ENCODE measurements at places on chromosomes 3 and 15.
A peak's percentile ranks its signal among the peaks of the same experiment; 100 is the strongest.

GRCh38 chr3:195124378-195124992, 146.5 kb downstream of the XXYLT1 start:
- no peak for DNase-seq

DNA sequence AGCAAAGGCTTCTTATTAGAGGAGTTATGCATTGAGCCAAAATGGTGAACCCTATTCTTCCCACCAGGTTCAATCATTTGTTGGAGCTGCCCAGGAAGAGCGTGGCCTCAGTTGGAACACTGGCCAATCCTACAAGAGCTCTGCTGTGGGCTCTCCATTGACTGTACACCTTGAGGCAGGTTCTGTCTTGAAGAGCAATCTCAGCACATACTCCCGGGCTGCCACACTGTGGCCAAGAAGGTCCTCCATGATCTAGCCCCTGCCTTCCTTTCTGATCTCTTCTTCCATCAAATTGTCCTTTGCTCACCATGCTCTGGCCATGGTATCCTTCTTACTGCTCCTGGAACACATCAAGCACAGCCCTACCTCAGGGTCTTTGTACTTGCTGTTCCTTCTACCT, 5.7 kb upstream of the SUMF1 start:
- no peak for DNase-seq

DNA sequence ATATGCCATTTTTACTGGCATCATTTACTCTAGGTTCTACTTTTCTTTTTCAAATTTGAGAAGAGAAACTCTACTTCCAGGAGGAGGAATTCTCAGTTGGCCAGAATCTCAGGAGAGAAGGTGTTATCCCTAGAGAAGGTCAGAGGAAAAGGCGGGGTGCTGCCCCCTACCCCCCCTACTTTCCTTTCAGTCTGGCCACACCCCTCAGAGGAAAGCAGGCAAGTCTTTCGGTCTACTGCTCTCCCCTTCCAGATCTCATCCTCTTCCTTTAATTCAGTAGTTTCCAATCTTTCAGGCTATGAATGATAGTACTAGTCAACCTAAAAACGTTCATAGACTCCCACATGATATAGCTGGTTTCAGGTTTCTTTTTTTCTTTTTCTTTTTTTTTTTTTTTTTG, 366.5 kb upstream of the TBL1XR1 start:
- DNase-seq = no peak

- no peak for DNase-seq
These were observed 59.3 kb downstream of the EBLN2 start for GRCh38 chr3:73120710-73121109.

DNA sequence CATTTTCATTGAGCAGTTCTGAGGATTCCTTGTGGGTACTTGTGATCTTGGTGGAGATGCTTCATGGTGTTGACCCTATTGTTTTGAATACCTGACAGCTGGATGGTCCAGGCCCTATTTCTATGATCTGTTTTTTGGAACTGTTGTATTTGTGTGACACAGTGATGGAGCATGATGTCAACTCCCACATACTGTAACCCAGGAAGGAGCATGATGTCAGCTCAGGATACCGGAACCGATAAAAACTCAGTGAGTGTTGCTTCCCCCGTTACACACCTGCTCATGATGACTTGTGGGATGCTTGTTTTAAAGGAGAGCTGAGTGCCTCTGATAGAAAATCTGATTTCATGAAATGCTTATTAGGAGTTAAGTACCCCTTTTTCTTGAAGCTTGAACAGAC, 45.1 kb downstream of the ZBTB38 start:
- no peak for DNase-seq

GRCh38 chr3:61809879-61810278, 248.5 kb downstream of the PTPRG start:
- DNase-seq = no peak

DNA sequence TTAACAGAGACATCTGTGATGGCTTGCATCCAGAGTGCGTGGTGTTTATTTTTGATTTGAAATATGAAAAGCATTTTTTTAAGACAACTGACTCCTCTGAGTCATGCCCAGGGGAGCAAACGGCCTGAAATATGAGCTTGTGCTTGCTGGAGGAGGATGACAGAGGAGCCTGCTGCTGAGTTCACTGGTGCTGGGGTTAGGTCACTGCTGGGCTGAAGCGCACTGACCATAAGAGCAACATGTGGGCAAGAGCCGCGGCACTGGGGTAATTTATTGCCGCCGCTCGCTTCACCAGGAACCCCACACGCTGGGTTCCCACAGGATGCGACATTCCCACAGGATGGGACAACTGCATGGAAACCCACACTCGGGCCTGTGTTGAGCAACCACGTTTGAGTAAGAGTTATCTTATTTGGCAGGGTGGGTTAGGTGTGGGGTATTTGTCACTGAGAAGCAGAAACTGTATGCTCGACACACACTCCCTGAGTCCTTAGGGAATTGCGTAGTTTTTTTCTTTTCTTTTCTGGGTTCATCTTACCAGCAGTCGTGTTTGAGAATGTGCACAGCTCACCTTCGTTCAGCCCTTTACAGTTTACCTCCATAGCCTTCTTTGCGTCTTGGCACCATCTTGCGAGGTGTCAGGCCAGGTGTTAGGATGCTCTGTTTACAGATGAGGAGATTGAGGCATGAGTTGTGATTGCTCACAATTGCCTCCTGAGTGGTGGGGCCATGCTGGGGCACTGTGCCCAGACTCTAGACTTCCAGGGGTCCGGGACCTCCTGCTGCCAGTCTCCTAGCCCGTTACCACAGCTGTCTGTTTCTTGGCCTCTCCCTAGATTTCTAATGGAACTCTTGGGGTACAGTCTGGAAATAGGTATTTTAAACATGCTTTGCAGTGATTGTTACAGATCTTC, 60.4 kb downstream of the SMAD3 start:
- DNase-seq = no peak

DNA sequence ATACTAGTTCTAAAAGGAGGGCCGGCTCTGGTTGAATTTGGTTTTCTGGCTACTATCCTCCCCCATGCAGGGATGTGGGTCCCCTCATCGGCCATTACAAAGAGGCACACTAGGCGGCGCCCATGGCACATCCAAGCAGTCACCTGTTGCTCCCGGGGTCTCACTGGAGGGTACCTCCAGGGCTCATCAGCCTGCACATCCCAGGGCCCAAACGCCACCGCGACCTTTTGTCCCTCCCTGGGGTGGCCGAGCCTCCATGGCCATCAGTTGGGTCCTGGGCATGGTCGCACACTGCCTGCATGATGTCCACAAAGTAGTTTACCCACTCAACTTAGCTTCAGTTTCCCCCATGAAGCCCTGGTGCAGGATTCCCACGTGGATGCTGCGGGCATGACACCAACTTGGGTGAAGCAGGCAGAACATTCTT, 28.3 kb downstream of the IDH3A start:
- DNase-seq = peak; percentile 79

DNA sequence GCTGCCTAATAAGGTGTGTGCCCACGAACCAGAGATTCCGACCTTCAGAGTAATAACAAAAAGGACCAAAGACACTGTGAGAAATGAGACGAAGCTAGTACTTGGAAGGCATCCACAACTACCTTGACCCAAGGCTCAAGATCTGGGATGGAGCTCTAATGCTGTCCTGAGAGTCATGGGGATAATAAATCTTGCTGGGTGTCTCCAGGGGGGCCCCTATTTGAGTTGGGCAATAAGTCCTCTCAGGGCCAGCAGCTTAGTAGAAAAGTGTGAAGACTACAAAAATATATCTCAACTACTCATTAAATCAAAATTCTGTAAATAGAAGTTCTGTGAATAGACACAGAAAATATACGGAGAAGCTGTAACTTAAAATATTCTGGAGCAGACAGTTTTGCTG, 2.9 kb upstream of the NDN start:
- no peak for DNase-seq

DNA sequence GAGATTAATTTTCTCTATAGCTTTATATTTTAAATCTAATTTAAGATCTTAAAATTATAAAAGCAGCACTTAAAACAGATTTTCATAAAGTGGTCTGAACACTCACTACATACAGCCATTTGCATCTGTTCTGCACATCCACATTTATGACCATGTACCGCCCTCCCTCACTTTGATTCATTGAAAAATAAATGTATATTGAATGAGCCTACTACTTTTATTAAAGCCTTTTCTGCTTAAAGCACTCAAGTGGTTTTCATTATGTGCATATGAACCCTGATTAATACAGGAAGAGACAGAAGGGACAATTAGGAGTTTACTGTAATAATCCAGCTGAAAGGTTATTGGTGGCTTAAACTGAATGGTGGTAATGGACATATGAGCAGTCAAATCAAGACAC, 129.4 kb downstream of the DLG1 start:
- DNase-seq = no peak

- no peak for DNase-seq
These were observed 191.6 kb downstream of the OSBPL10 start for GRCh38 chr3:31789429-31789828.

GRCh38 chr15:42784705-42785104, 47.8 kb upstream of the CDAN1 start:
- DNase-seq = no peak

DNA sequence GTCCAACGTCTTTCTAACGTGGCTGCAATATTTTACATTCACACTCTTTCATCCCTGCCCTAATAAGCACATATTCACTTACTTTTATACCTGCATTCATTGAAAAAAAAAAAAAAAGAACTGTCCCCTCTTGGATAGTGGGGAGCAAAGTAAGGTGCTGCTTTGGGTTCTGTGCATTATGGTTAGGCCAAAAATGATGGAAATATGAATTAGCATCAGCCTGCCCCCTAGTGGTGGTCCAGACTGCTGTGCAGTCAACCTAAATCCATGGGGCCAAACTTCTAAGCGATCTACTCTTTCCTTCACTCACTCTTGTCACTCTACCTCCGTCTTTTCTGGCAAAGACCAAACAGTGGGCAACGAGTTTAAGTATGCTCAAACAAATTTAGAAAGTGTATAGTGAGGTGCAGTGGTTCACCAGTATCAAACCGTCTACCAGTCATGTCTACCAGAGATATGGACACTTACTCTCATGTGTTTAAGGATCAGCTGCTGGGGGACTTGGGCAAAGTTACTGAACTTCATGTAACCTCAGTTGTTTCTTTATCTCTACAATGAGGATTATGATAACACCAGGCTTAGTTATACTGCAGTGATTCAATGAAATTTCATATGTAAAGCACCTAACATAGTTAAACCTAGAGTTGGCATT, 61.5 kb upstream of the GRM7 start:
- peak; percentile 62 for DNase-seq

- no peak for DNase-seq
These were observed 34.1 kb downstream of the AKAP13 start for GRCh38 chr15:85414495-85414894.

DNA sequence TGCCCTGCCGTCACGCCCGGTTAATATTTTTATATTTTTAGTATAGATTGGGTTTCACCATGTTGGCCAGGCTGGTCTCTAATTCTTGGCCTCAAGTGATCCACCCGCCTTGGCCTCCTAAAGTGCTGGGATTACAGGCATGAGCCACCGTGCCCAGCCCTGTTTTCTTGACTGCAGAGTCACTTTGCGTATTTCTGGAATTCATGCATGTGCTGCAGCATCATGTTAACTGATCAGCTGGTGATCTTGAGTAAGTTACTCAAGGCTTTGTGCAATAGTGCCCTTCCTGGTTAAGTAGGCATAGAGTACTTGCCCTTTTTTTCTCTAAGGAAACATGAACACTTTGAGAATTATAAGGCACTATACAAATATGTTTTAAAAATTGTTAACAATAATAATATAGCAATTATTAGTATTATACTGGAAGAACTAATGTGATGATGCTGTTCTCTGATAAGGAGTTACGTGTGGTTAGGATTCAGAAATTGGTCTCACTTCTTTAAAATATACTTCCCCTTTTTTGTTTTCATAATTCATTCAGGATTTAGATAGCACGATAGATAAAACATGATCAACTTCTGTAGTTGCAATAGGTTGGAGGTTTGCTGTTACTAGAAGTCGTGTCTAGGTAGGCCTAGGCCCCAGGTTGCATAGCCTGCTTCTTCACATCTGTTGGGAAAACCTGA, 33.6 kb downstream of the GPR171 start:
- DNase-seq = no peak

DNA sequence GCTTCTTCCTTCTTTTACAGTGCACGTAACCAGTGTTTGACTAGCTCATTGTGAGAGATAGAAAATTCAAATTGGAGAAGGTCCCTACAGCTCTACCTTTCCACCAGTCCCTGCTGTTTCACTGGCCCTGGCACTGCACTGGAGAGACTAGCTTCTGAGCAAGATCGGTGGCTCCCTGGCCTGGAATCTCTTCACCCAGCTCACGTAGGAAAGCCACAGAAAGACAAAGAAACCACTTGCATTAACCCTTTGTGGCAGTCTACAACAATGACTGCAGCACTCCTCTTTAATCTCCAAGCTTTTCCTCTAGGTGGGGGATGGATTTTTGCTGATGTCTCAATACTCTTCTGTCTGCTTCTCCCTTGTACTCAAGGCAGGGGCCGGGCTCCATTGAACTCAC, 155.9 kb downstream of the PEX5L start:
- DNase-seq = no peak

DNA sequence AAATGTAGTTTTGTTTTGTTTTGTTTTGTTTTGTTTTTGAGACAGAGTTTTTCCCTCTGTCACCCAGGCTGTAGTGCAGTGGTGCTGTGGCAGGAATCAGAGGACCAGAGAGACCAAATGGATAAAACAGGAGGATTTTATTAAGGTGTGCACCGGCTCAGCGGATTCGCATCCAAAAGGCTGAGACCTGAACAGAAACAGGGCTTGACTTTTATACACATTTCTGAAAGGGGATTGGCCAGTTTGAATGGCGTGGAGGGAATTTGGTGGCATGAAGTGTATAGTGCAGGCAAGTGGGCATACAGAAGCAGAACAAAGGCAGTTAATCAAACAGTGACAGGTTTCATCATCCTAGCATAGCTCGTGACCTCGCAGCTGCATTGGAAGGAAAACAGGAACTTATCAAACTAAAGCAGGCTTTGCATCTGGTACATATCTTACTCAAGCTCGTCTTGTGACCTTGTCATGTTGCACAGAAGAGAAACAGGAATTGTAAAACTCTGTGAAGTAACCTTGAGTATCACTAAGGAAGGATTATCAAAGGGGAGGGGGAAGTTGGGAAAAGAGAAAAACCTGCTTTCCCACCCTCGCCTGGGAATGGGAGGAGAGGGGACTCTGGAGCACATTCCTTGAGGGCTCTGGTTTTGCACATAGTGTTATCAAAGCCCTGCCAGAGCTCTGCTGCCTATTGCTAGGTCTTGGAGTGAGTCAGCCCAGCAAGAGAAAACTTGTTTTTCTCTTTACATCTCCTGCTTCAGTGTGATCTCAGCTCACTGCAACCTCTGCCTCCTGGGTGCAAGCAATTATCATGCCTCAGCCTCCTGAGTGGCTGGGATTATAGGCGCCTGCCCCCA, 38.5 kb downstream of the C3orf62 start:
- peak; percentile 29 for DNase-seq

- no peak for DNase-seq
These were observed 96.2 kb upstream of the NR2F2 start for GRCh38 chr15:96234109-96234892.

DNA sequence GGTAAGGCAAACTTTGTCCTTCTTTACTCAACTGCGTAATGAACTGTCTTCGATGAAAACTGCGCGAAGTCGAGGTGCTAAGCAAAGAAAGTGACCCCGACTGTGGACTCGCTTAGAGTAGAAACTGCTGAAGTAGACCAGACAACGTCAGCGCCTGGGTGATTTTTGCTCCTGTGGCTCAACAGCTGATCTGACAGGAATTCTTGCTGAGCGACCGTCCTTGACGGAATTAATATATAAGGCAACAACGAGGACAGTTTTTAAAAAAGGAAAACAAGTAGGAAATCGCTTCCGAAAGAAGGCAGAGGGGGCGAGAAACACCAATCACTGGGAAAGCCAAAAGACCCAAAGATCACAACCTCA, 541 bp downstream of the RPS27L start:
- DNase-seq = peak; percentile 47
